ENCODE measurements at places on chromosomes 6 and 20.
A peak's percentile ranks its signal among the peaks of the same experiment; 100 is the strongest.

GRCh38 chr6:144690666-144691065, 405.5 kb downstream of the UTRN start:
- DNase-seq, result no peak

GRCh38 chr6:43835872-43836419, 65.9 kb downstream of the VEGFA start:
- DNase-seq, result no peak

DNA sequence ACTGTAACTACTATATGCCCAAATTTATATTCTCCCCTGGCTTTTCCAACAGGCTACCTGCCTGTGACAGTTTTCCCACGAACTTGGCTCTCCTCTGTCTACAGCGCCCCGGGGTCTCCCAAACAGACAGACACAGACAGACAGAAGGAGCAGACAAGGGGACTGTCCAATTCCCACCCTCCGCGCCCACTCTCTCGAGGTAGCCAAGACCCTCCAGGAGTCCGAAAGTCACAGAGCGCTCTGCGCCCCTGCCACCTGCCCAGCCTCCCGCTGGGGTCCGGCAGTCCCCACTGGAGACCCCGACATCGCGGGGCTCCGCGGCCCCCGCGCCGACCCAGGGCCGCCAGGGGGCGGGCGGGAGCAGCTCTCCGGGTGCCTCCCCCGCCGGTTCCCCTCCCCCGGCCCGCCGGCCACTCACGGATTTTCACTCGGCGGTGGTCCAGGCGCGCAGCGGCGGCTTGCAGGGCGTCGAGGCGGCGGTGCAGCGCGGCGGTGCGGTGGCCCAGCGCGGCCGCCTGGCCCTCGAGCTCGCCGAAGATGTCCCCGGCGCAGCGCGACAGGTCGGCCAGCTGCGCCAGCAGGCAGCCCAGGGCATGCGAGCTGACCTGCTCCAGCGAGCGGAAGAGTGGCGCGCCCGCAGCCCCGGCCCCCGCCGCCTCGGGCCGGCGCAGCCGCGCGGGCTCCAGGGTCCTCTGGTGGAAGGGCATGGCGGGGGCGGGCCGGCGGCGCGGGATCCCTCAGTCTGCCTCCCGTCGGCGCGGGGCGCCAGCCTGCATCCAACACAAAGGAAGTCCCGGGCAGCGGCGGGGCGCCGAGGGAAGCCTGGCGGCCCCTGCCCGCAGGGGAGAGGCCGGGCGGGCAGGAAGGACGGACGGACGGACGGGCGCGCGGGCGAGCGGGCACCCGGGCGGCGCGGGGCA, 81.3 kb upstream of the CCDC28A start:
- peak; percentile 20 for DNase-seq

DNA sequence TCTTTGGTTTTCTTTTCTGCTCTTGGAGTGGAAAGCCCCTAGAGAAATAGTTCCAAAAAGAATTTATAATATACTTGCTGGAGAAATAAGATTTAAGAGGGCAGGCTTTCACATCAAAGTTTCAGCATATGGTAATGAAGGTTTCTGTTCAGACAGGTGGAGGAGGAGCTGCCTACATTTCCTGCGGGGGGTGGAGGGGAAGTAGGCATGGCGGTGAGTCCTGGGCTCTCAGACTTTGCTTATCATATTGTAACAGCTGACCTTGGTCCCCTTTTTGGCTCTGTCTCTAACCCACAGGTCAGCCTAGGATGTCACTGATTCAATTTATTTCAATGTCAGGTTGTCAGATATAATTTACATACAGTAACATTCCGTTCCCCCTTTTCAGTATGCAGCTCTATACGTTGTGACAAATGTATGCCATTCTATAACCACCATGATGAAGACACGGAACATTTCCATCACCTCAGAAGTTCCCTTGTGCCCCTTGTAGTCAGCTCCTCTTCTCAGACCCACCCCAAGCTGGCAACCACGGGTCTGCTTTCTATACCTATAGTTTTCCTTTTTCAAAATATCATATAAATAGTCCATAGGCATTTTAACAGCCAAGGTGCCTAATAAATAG, 77.6 kb upstream of the GGTLC1 start:
- no peak for DNase-seq

DNA sequence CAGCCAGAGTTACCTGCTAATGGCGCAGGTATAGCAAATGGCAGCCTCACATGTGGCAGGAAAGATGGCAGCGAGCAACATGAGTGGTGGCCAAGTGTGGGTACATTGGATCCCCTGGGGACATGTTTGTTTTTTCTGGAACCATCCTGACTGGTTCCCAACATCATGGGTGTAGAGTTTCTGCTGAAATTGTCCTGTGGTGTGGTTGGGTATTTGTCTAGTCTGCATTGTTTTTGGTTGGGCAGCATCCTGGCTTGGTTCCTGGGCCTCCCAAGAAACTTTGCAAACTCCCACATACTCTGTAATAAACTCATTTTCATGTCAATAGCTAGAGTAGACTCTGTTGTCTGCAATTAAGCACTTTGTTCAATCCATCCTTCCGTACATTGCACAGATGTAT, 282.6 kb downstream of the CDC5L start:
- no peak for DNase-seq

- no peak for DNase-seq
These were observed 85.8 kb downstream of the MAP3K5 start for GRCh38 chr6:136706430-136706829.

GRCh38 chr20:24821391-24821790, 127.7 kb upstream of the CST7 start:
- no peak for DNase-seq

GRCh38 chr6:12026120-12026519, 14.0 kb downstream of the HIVEP1 start:
- no peak for DNase-seq

- DNase-seq, result no peak
These were observed 139.3 kb downstream of the CD164 start for GRCh38 chr6:109242925-109243324.

- no peak for DNase-seq
These were observed 130.7 kb upstream of the SSTR4 start for GRCh38 chr20:22904386-22904785.

GRCh38 chr20:11894062-11894461, 23.6 kb upstream of the BTBD3 start:
- no peak for DNase-seq

- no peak for DNase-seq
These were observed 11.5 kb upstream of the CCDC170 start for GRCh38 chr6:151482290-151482689.

DNA sequence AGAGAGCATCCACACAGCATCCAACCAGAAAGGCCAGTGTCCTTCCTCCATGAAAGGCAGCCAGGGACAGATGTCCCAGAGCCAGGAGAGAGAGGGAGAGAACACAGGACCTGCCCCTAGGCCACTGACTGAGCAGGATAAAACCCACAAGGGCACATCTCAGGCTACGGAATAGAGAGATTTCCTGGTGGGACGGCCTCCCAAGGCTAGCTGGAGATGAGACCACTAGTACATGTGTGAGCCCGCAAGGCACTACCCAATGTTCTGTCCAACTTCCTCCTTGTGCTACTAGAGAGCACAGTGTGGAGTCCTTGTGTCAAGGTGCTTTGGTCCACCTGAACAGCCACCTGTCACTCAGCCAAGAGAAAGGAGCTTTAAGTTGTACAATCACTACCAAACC, 44.2 kb downstream of the PLCG1 start:
- DNase-seq, result no peak

- DNase-seq, result no peak
These were observed 4.4 kb upstream of the HLA-DMB start for GRCh38 chr6:32945108-32945760.

GRCh38 chr20:59671661-59672471, 67.5 kb downstream of the PHACTR3 start:
- DNase-seq, result no peak

GRCh38 chr6:157649311-157650260, 173.5 kb upstream of the SNX9 start:
- DNase-seq, result peak; percentile 62

DNA sequence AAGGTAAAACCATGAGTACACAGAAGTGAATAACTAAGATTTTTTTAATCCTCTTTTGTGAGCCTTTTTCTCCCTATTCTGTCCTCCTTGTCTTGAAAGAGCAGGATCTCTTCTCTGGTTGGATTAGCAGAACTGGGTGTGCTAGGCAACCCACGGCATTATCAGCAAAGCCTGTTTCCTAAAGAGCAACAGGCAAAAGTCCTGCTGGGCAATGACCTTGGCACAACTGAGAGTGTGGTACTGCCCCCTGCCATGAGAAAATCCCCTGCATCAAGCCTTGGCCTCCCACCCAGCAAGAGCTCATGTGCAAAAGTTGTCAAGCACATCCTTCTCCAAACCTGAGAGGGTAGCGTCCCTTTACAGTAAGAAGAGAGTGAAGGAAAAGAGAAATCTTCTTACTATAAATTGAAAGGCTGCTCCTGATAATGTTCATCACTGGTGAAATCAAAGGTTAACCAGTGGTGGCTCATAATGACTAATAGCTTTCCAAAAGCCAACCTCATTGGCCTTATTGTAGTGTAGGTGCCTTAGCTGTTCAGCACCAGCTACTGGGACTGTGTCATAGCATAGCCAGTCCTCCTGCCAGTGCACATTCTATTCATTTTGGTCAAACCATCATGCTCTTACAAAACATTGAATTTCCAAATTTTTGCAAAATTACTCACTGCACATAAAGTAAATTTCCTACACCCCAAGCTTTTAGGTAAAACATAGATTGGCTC, 17.1 kb downstream of the KIF6 start:
- no peak for DNase-seq

- no peak for DNase-seq
These were observed 38.3 kb downstream of the HECA start for GRCh38 chr6:139173172-139173571.

GRCh38 chr6:98636941-98637340, 197.4 kb upstream of the POU3F2 start:
- no peak for DNase-seq

- no peak for DNase-seq
These were observed 1602.0 kb downstream of the GRIK2 start for GRCh38 chr6:102995491-102995890.

DNA sequence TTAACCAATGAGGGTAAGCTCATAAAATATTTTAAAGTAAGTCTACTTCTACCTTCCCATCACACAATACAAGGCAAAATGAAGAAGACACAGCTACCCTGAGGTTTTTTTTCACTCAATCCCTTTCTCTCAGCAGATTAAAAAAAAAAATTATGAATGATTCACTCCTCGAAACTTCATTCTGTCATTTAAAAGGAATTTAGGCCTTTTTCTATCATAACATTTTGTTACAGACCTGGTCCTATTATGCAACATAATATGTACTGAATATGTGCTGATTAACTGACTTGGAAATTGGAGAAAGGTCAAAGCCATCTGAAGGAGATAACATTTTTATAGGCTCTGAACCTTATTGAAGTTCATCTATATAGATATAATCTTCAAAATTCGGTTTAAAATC, 45.5 kb downstream of the PRL start:
- no peak for DNase-seq

GRCh38 chr6:43996618-43997344, 130.5 kb downstream of the MRPL14 start:
- no peak for DNase-seq

DNA sequence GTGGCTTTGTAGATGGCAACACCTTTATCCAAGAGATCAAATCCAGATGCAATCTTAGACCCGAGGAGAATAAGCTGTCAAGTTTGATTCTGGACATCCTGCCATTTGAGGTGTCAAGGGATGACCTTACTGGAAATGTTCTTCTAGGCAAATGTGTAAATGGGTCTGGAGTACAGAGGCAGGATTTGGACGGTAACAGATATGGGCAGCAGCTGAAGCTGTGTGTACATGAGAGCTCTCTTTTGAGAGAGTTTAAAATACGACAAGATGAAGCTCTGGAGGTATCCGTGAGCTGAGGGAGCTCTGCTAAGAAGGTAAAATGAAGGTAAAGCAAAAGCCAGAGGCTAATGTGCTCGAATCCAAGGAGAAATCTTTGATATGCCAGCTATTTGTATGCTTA, 56.6 kb downstream of the RALGAPA2 start:
- no peak for DNase-seq

DNA sequence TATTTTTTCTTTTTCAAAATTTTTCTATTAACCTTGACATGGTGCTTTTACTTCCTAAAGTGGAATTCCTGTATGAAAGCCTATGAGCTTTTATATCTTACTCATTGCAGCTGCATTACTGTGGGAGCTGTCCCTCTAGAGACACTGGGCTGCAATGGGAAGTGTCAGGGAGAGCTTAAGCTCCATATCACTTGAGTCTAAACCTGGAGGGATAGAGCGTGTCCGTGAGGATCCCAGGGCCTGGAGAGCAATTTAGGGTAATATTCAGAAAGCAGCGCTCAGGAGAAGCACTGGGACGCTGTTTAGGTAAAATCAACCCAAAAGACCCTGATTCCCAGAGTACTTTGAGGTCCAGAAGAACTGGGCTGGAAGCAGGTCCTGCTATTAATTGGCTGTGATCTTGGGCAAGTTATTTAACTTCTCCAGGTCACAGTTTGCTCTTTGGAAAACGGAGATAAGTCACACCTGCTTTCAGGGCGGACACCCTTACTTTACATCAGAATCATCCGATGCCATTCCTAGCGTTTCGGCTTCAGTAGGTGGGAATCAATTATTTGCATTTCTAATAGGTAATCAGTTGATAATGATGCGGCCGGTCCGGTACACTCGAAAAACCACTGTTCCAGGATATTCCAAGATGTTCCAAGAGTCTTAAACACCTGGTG, 628 bp upstream of the ERGIC3 start:
- no peak for DNase-seq

DNA sequence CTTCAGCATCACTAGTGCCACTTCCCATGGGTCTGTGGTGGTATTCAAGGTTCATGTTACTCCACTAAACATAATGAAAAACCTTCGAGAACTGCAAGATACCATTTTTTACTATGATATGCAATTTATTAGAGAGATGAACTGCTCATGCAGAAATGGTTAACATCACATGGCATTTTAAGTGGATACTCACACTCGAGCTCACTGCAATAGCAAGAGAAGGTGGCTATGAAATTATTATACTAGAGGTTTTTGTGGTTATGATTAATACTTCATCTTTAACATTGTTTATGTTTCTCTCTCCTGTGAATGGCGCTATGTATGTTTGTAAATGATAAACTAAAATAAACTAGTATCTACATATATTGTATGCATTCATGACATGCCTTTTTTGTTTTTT, 35.1 kb downstream of the SCAF8 start:
- no peak for DNase-seq

DNA sequence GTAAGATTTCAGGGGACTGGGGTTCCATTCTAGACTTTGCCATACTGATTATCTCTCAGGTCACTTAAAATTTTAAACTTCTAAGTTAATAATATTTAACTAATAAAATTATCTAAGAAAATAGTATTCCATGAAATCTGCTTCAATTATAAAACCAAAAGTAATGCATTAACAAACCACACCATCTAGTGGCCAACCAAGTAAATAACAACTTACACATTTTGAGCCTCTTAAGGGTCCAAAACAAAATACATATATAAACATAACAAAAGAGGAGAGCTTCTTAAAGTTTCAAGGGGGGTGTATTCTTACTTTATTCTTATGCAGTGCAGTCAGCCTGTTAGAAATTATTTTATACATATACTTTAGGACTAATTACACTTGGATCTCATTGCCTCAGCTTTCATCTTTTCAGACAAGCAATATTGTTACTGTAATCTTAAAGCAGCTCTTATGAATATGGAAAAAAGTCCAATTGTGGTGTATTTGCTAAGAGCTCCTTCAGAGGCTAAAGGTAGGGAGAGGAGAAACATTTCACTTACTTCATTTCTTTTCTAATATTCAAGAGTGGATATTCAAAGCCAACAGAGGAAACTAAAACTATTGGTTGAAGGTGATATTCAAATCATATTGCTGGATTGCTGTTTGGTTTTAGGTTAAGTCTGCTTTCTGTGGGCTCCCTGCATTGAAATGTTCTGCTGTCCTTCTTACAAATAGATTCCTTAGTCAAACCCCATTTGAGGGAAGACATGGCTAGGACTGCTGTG, 199.7 kb upstream of the SIM1 start:
- DNase-seq, result no peak

- DNase-seq, result no peak
These were observed 98.7 kb upstream of the SGK1 start for GRCh38 chr6:134416418-134417154.
